ENCODE measurements at places on chromosomes 3 and 15.

DNA sequence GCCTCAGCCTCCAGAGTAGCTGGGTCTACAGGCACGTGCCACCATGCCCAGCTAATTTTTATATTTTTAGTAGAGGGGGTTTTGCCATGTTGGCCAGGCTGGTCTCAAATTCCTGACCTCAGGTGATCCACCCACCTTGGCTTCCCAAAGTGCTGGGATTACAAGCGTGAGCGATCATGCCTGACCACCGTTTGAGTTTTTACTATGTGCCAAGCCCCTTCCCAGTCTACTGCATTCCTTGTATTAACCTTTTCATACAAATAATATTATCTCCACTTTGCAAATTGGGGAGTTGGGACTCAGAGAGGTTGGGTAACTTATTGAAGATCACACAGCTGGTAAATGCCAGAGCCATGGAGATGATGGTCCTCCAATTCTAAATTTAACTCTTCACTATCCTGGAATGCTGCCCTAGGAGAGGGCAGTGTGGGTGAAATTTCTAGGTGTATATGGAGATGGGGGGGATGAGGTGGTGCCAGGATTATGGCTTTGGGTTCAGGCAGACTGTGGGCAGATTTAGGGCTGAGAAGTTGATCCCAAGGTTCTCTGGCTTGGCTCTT, 1.0 kb upstream of the PXK start:
- no peak for DNase-seq

GRCh38 chr3:2465842-2466241, 367.2 kb downstream of the CNTN4 start:
- DNase-seq: no peak

GRCh38 chr3:47978386-47978785, 37.8 kb downstream of the MAP4 start:
- DNase-seq: no peak

DNA sequence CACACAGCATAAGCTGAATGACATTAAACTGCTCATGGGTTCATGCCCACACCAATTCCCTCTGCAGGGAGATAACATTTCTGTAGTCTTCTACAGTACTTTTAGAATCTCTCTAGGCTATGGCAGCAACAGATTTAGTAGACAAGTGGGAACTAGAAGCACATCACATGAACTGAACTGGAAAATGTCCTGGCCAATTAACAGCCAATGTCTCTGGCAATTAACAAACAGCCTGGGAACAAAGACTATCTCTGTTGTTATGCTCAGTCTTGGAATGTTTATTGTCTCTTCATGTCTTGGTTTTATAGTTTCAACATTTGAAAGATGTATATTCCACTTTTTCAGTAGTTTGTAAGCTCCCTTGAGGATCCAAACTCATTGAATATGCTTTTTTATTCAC, 523.2 kb upstream of the NAALADL2 start:
- DNase-seq: no peak

GRCh38 chr3:190883973-190884832, 21.7 kb upstream of the GMNC start:
- DNase-seq: no peak

- DNase-seq: no peak
These were observed 8.2 kb upstream of the LCTL start for GRCh38 chr15:66573719-66574595.

- DNase-seq: no peak
These were observed 339.7 kb upstream of the EPHA3 start for GRCh38 chr3:88767746-88768145.

All from CD4-positive, alpha-beta T cell treated with Interleukin-6 for 4 hours (primary cell).